Activated CD4-positive, alpha-beta T cell treated with anti-CD3 and anti-CD28 coated beads for 4 hours (primary cell): ENCODE measurements at places on chromosomes 13 and 19.
A peak's percentile ranks its signal among the peaks of the same experiment; 100 is the strongest.

DNA sequence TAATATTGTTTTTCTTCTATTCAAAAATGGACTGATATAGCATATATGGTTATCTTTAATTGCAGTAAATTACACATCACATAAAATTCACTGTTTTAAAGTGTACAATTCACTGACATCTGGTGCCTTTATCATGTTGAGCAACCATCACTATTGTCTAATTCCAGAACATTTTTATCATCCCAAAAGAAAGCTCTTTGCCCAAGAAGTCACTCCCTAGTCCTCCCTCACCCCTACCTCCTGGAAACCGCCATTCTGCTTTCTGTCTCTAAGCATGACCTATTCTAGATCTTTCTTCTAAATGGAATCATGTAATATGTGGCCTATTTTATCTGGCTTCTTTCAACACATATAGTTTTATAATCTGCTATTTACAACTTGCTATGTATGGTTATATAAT lies 525.6 kb downstream of the DCT start:
- DNase-seq = no peak

- DNase-seq = no peak
These were observed 14.6 kb upstream of the GPC5 start for GRCh38 chr13:91383836-91384235.

- DNase-seq = peak; percentile 67
These were observed 1.3 kb upstream of the LRCH1 start for GRCh38 chr13:46551410-46552302.

DNA sequence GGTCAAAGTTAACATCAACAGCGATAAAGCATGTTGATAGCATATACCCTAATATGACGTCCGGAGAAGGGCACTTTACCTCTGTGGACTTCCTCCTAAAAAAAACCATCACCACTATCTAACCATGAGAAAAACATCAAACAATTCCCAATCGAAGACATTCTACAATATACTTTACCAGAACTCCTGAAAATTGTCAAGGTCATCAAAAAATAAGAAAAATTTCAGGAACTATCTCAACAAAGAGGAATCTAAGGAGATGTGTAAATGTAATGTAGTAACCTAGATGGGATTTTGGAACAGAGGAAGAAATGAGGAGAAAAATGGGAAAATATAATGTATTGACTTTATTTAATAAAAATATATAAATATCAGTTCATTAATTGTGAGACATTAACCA lies 1026.8 kb upstream of the MIR17HG start:
- no peak for DNase-seq
